CD4-positive, alpha-beta T cell treated with Interleukin-6 at 100 ng/mL for 8 hours (primary cell): ENCODE measurements at places on chromosomes 6 and 20.

- DNase-seq = no peak
These were observed 482.4 kb upstream of the MMS22L start for GRCh38 chr6:97765461-97765860.

GRCh38 chr20:52888096-52888495 lies 84.1 kb upstream of the TSHZ2 start:
- no peak for DNase-seq

GRCh38 chr6:115885636-115886366 lies 174.9 kb downstream of the FRK start:
- DNase-seq = no peak

GRCh38 chr20:1134836-1135235 lies 16.4 kb downstream of the PSMF1 start:
- no peak for DNase-seq

- peak; percentile 12 for DNase-seq
These were observed 5.2 kb upstream of the BPIFA3 start for GRCh38 chr20:33211817-33212424.
